ENCODE measurements at places on chromosomes 4 and X.
A peak's percentile ranks its signal among the peaks of the same experiment; 100 is the strongest.

- no peak for DNase-seq
These were observed 112.5 kb downstream of the SH3KBP1 start for GRCh38 chrX:19774905-19775304.

DNA sequence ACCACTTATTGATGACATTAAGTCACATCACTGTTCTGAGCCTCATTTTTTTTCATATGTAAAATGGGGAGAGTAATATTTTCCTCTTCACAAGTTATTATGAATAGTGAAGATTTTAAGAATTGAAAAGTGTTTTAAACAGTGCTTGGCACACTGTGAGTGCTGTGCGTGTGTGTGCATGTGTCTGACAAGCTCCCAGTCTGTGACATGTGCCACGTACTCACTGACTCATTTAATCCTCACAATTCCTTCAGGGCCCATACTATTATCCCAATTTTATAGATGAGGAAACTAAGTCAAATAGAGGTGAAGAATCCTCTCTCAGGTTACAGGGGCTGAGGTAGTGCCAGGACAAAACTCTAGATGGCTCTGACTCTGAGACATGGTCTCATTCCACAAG lies 114.1 kb upstream of the NWD2 start:
- no peak for DNase-seq

GRCh38 chr4:141307241-141307689 lies 86.6 kb downstream of the ZNF330 start:
- DNase-seq, result peak; percentile 8

- no peak for DNase-seq
These were observed 80.2 kb downstream of the DIAPH2 start for GRCh38 chrX:96764864-96765263.

DNA sequence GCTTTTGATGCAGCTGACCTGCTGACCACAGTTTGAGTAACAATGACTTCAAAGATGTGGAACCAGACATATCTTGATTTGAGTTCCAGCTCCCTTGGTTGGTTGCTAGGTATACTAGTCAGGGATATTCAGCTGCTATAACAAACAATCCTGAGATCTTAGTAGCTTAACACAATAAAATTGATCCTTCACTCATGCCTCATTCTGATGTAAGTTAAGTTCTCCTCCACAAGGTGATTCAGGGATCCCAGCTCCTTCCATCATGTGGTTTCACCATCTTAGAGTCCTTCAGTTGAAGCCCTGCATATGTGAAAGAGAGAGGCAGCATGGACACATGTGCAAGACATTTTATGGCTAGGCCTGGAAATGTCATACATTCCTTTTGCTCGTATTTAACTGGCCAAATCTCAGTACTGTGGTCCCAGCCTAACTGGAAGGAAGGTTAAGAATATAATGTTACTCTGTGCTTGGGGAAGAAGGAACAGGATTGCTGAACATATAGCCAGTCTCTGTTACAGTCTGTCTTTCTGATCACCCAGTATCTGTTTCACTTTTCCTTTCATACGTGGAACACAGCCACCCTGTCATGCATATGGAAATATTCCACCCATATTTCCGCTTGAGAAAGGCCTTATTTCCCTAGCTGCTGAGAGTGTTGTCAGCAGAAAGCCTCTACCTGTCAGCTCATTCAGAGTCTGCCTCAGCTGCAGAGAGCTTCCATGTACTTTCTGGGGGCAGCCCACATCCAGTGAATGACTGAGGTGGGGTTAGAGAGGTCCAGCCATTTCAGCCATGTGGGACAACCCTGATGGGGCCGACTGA lies 7.1 kb downstream of the SMIM9 start:
- DNase-seq, result no peak

DNA sequence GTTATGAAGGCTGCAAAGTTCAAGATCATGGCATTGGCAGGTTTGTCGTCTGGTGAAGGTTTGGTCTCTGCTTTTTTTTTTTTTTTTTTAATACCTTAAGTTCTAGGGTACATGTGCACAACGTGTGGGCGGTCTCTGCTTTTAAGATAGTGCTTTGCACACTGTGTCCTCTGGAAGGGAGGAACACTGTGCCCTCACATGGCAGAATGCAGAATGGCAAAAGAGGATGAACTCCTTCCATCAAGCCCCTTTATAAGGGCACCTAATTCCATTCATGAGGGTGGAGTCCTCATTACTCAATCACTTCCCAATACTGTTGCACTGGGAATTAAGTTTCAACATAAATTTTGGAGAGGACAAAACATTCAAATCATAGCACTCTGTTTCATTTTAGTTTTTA lies 101.4 kb downstream of the GLRA2 start:
- no peak for DNase-seq

GRCh38 chrX:120732879-120733278 lies 103.0 kb upstream of the C1GALT1C1 start:
- no peak for DNase-seq

GRCh38 chr4:111434586-111434985 lies 710.7 kb upstream of the FAM241A start:
- no peak for DNase-seq

- no peak for DNase-seq
These were observed 225.7 kb upstream of the ARX start for GRCh38 chrX:25241461-25241860.

GRCh38 chr4:103092245-103092644 lies 7.4 kb downstream of the BDH2 start:
- DNase-seq, result no peak

- DNase-seq, result no peak
These were observed 103.2 kb downstream of the NFKB1 start for GRCh38 chr4:102604222-102604940.

- peak; percentile 10 for DNase-seq
These were observed 204.9 kb downstream of the MID1 start for GRCh38 chrX:10415306-10416001.

GRCh38 chr4:58723954-58724353 lies 1613.8 kb upstream of the IGFBP7 start:
- no peak for DNase-seq

DNA sequence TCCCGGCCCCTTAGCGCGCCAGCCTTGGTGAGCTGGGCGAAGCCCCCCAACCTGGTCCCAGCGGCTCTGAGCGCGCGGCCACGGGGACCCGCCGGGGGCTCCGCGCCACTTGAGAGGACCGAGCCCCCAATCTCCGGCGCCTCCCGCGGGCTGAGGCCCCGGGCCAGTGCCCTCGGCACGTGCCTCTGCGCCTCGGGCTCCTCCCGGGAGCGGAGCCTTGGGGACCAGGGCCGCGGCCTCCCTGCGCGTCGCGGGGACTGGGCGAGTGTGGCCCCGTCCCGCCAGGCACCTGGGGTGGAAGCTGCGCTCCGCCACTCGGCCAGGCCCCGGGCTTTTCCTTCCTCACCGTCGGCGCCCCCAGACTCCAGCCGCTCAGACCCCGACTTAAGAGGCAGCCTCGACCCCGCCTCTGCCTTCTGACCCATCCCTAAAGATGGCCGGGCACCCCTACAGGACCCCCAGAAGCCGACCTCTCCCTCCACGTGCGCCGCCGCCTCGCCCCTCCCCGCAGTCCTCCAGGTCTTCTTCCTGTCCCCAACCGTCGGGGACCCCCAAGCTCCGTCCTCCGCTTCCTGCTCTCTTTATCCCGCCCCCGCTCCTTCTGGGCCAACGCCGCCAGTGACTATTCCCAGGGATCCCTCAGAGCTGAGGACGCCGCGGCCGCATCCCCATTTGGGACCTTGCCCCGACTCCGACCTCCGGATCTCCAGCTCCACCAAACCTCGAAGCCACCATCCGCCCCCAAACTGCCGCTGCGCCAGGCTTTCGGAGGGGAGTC lies 752 bp downstream of the ERAS start:
- DNase-seq, result no peak

- DNase-seq, result no peak
These were observed 479.8 kb downstream of the RAPGEF2 start for GRCh38 chr4:159582685-159583084.

GRCh38 chr4:126004941-126005340 lies 690.2 kb downstream of the FAT4 start:
- DNase-seq, result no peak

- DNase-seq, result no peak
These were observed 65.6 kb upstream of the DUSP21 start for GRCh38 chrX:44778254-44778653.

- DNase-seq, result no peak
These were observed 172.0 kb upstream of the NOCT start for GRCh38 chr4:138843616-138844015.

GRCh38 chr4:99323756-99324155 lies 2.6 kb upstream of the ADH1B start:
- peak; percentile 7 for DNase-seq

DNA sequence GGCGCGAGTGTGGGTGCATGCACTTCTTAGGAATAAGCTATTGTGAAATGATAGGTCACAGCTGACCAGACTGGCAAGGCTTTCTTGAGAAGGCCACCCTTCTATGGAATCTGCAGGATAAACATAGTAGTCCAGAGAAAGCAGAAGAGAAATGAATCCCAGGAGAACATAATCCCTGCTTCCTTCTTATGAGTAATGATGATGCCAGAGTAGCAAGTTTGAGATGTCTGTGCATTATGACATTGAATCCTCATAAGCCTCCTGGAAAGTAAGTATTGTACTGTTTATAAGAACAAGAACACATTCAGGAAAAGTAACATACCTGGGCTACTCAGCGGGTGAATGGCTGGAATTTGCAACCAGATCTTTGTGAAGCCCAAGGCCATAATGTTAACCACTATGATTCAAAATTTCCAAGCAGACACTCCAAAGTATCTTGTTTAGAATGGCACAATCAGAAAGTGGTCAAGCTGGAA lies 272.1 kb upstream of the HS3ST1 start:
- DNase-seq, result peak; percentile 20

DNA sequence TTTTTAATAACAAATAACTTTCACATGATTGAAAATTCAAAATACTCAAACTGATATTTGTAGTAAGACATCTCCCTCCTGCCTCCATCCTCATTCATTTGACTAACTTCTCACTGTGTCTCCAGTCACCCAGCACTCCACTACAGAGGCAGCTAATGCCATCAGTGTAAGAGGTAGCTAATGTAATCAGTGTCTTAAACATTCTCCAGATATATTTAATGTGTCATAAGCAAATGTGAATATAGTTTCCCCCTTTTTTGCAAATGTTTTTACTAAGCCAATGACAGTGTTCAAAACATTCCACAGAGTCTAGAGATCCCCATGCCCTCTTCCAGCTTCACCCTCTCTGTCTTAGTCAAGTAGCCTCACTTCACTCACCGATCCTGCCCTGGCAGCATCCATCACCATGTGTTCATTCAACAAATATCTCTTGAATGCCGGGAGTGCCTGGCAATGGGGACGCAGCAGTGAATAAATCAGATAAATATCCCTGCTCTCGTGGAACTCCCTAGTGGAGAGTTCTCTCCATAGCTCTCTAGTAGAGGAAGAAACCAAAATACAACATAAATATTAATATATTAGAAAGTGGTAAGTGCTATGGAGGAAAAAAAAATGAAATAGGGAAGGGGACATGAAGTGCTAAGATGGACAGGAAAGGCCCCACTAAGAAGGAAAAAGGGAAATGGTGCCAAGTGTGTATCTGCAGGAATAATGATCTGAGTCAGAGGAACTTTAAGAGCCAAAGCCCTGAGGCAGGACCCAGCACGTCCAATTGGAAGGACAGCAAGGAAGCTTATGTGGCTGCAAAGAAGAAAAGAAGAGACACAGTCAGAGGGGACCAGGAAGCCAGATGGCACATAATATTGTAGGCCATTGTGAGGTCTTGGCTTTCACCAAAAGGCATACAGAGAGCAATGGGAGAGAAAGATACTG lies 18.7 kb downstream of the SCFD2 start:
- no peak for DNase-seq

DNA sequence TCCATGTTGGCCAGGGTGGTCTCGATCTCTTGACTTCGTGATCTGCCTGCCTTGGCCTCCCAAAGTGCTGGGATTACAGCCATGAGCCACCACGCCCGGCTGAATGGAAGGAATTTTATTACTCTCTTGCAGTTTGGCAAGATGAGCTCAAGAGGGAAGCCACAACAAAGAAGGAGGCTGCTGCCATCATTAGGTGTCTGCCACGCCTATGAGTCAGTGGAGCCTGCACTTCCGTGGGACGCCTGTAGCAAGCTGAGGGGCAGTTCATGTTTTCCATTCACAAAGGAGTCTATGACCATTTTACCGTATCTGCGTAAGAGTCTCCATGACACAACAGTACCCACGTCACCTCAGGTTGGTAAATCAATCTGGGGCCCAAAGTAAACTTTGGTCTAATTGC lies 51.2 kb upstream of the CHRNA9 start:
- DNase-seq, result no peak

DNA sequence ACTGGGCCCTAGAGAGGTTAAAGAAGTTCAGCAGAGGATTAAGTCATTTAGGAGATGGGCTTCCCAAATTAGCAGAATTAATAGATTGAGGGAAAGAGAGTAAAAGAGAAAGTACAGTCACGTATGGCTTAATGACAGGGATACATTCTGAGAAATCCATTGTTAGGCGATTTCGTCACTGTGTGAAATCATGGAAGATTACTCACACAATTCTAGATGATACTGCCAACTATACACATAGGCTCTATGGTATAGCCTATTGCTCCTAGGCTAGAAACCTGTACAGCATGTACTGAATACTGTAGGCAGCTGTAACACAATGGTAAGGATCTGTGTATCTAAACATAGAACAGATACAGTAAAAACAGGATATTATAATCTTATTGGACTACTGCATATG lies 180.6 kb downstream of the RNF150 start:
- no peak for DNase-seq

DNA sequence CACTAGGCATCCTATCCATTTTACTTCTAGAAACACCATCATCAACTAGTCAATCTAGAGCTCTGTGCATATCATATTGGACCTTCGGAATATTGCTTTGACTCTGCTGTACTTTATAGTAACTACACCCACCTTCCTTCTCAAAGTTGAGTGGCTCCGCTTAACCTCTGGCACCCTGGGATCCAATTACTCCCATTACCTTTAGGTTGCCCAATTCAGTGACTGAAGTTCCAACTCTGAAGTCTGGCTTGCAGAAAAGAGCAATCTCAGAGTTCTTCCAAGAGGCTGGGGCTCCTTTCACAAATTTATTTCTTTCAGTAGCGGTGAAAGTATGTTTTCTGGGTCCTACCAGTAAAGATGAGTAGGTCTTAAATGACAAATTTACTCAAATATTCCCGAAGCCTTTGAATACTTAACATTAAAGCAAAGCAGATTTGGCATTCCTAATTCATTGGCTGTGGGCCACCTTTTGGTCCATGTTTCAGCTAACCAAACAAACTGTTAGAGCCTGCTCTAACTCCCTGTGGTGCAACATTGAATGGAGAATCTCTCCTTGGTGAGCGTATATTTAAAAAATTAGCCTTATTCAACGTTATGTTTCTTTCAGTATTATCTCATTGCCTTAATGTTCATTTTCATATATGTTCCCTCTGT lies 1215.8 kb downstream of the RAPGEF2 start:
- no peak for DNase-seq

GRCh38 chr4:142485452-142485851 lies 360.6 kb downstream of the INPP4B start:
- no peak for DNase-seq

- no peak for DNase-seq
These were observed 218.6 kb downstream of the GRID2 start for GRCh38 chr4:92522356-92522755.
